Adrenal gland (tissue), 19 donors: ENCODE measurements at places on chromosomes 1 and 21. TPM values are rescaled to one million over a fixed set of nuclear protein-coding genes. Genes with fewer than 3 reads are reported as not detected.

GRCh38 chr1:32335790-32336590 lies at the start of gene MARCKSL1:
Gene MARCKSL1, minus strand, starts transcription at chr1:32336233. Its CDS starts 200 bp downstream, at chr1:32336033.
- DNase-seq, result peak; percentile 74
- peaks cover 6% of the 10 kb centered on the region for H3K4me1 ChIP-seq
- peak within 1 kb of the TSS; percentile 91 for H3K4me3 ChIP-seq
- no peaks in the 10 kb centered on the region for H3K27me3 ChIP-seq
- H3K27ac ChIP-seq, result no peak within 1 kb of the TSS
- no peaks in the 10 kb centered on the region for H3K36me3 ChIP-seq

DNA sequence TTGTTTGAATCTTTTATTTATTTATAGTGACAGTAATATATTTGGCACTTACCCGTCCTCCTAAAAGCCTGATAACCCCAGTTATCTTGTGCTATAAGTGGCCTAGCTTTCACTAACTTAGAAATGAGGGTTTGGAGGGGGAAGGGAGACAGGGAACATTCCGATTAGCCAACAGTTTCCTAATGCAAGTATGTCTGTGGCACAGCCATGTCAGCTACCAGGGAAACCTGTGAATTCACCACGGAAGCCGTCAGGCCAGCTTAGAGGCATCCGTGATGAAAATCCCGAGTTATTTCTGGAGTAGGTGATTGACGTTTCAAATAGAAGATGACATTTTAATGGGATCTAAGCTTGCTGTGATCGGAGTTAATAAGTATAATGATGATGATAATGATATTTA lies 39.4 kb upstream of the BCL10 start:
- no peak overlapping the region for H3K4me3 ChIP-seq
- no peaks in the 10 kb centered on the region for H3K27me3 ChIP-seq
- no peak overlapping the region for H3K27ac ChIP-seq
- DNase-seq, result no peak

DNA sequence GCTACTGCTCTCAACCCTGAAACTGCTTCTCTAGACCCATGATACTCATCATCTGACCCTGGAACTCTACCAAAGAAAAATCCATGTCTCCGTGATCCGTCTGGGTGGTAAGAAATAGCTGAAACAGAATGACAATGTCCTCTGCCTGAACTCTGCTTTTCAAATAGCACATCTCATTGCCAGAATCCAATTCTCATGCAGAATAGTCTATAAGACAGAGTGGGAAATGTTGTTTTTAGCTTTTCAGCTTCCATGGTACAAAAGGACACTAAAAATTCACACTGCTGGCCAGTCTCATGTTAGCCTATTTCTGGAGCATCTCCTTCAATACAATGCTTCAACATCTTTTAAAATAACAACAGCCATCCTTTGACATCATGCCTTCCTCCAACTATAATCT lies 1355.8 kb upstream of the PRMT6 start:
- no peak overlapping the region for H3K4me3 ChIP-seq
- H3K27ac ChIP-seq, result no peak overlapping the region
- no peaks in the 10 kb centered on the region for H3K27me3 ChIP-seq
- no peaks in the 10 kb centered on the region for H3K4me1 ChIP-seq
- DNase-seq, result no peak
- H3K36me3 ChIP-seq, result no peaks in the 10 kb centered on the region

DNA sequence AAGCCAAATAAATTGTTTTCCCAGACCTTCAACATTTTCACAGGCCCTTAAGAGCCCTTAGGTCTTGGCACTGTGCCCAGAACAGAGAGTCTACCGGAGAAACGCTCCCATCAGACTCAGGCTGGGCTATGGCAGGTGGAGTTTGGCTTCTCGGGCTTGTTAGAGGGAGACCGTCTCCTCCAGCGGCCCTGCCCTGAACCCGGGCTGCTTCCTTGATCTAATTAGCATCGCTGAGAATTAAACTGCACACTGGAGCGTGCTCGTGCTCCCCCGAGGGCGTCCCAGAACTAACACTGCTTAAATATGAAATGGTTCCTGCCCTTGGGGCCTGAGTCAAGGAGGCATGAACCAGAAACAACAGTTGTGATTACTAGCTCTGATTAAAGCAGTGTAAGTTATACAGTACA lies 634.4 kb downstream of the MATN1 start:
- peaks cover under 1% of the 10 kb centered on the region for H3K4me1 ChIP-seq
- H3K27me3 ChIP-seq, result peaks cover 5% of the 10 kb centered on the region
- no peak for DNase-seq
- no peak overlapping the region for H3K4me3 ChIP-seq
- no peak overlapping the region for H3K27ac ChIP-seq
- H3K36me3 ChIP-seq, result no peaks in the 10 kb centered on the region

DNA sequence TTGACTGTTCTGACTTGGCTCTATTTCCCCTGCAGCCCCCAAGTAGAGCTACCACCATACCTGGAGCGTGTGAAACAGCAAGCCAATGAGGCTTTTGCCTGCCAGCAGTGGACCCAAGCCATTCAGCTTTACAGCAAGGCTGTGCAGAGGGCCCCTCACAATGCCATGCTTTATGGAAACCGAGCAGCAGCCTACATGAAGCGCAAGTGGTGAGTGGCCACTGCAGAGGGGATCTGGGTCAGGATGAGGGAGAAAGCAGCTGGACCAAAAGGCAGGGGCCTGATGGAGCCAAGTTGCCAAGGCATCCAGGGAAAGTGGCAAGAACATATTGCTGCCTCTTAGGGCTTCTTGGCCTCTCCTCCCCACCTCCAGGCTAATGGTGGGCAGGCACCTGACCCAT lies 24.1 kb upstream of the TMEM222 start:
- H3K4me1 ChIP-seq, result no peaks in the 10 kb centered on the region
- H3K27ac ChIP-seq, result no peak overlapping the region
- H3K4me3 ChIP-seq, result no peak overlapping the region
- DNase-seq, result no peak

- H3K36me3 ChIP-seq, result no peaks in the 10 kb centered on the region
- no peak overlapping the region for H3K27ac ChIP-seq
- DNase-seq, result no peak
- no peak overlapping the region for H3K4me3 ChIP-seq
- no peaks in the 10 kb centered on the region for H3K4me1 ChIP-seq
Measured at GRCh38 chr1:101165954-101166353, 70.9 kb upstream of the S1PR1 start.

GRCh38 chr1:207762622-207763021 lies 10.8 kb downstream of the CD46 start:
- H3K27ac ChIP-seq, result no peak overlapping the region
- H3K36me3 ChIP-seq, result peaks cover 71% of the 10 kb centered on the region
- DNase-seq, result no peak
- peaks cover 12% of the 10 kb centered on the region for H3K4me1 ChIP-seq
- H3K27me3 ChIP-seq, result no peaks in the 10 kb centered on the region

- H3K36me3 ChIP-seq, result no peaks in the 10 kb centered on the region
- no peak for DNase-seq
- no peak overlapping the region for H3K4me3 ChIP-seq
- peaks cover 2% of the 10 kb centered on the region for H3K4me1 ChIP-seq
- H3K27ac ChIP-seq, result no peak overlapping the region
- H3K27me3 ChIP-seq, result peaks cover 56% of the 10 kb centered on the region
Measured at GRCh38 chr1:6414443-6414844, 5.3 kb downstream of the HES2 start.

- H3K4me1 ChIP-seq, result no peaks in the 10 kb centered on the region
- no peaks in the 10 kb centered on the region for H3K27me3 ChIP-seq
- no peak overlapping the region for H3K4me3 ChIP-seq
Measured at GRCh38 chr1:30334767-30335166, 388.6 kb downstream of the MATN1 start.

DNA sequence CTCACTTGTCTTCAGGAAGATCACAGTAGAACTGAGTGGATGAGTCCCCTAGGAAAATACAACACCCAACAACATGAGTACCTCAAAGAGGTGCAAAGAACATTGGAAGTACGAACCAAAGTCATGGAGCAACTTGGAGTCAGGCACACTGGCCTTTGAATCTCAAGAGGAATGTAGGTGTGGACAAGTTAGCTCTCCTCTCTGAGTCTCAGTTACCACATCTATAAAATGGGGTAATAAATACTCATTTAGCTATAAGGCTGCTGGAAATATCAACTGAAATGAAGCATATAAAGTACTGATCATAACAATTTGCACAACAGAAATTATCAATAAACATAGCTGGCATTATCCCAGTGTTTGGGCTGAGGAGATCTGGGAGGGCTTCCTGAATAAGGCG lies 96.7 kb upstream of the JUN start:
- H3K4me3 ChIP-seq, result no peak overlapping the region
- no peak overlapping the region for H3K27ac ChIP-seq
- H3K4me1 ChIP-seq, result peaks cover 44% of the 10 kb centered on the region
- H3K36me3 ChIP-seq, result no peaks in the 10 kb centered on the region
- DNase-seq, result no peak

DNA sequence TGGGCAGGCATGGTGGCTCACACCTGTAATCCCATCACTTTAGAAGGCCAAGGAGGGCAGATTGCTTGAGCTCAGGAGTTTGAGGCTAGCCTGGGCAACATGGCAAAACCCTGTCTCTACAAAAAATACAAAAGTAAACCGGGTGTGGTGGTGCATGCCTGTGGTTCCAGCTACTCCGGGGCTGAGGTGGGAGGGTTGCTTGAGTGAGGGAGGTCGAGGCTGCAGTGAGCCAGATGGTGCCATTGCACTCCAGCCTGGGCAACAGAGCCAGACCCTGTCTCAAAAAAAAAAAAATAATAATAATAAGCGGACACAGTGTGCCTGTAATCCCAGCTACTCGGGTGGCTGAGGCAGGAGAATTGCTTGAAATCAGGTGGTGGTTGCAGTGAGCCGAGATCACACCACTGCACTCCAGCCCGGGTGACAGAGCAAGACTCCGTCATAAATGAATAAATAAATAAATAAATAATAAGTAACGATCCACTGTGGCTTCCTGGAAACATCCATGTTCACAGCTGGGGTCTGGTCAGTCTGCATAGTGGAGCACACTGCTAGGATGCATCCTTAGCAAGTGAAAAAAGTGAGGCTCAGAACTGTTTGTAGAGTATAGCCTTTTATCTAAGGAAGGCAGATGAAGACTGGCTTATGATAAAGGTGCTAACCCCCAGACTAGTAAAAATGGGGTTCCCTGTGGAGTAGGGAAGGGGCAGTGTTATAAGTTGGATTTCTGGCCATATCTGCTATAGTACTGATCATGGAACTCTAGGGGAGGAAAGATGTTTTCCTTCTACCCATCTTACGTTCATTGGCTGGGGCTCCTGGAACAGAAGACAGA lies 15.7 kb downstream of the PKNOX1 start:
- H3K4me1 ChIP-seq, result peaks cover 4% of the 10 kb centered on the region
- H3K4me3 ChIP-seq, result no peak overlapping the region
- no peak overlapping the region for H3K27ac ChIP-seq

DNA sequence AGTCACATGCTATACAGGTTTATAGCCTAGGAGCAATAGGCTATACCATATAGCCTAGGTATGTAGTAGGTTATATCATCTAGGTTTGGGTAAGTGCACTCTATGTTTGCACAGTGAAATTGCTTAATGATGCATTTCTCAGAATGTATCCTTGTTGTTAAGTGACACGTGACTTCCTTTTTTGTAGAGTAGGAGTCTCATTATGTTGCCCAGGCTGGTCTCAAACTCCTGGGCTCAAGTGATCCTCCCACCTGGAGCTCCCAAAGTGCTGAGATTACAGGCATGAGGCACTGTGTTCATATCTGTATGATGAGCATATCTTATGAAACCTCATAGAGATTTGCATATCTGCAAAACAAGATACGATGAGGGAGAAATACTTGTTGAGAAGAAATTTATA lies 13.8 kb upstream of the ABCB10 start:
- H3K4me1 ChIP-seq, result no peaks in the 10 kb centered on the region
- no peaks in the 10 kb centered on the region for H3K27me3 ChIP-seq
- no peak for DNase-seq
- H3K4me3 ChIP-seq, result no peak overlapping the region
- H3K36me3 ChIP-seq, result no peaks in the 10 kb centered on the region
- no peak overlapping the region for H3K27ac ChIP-seq

DNA sequence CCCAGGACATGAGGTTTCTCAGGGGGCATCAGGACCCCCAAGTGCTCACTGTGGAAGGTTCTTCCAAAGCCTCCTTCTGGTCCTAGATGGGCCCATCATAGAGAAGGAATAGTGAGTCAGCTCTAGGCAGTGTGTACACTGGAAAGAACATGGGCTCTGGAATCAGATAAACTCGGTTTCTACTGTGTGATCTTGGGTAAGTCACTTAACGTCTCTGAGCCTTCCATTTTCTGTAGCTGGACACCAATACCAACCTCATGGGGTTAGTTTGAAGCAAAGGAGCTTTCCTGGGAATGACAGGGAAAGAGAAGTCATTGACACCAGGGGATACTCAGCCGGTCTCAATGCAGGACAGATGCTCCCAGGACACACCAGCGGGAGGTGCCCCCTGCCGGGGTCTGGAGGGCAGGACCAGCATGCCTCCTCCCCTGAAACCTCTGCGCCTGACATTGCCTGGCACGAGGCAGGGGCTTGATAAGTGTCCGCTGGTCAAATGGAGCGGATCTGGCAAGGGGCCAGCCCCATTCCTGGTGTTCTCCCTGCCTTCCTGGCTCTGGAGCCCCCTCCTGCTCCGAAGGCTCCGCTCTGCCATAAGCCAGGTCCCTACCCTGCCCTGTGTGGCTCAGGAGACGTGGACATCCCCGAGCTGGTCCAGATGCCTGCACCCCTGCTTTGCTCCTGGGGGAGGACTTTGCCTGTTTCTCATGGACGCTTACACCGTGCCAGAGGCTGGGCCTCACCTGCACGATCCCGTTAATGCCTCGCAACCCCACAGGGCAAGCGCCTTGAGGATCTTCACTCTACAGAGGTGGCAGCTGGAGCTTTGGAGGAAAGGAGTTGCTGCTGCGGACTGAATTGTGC lies 52.8 kb downstream of the EDN2 start:
- DNase-seq, result peak; percentile 42
- H3K36me3 ChIP-seq, result no peaks in the 10 kb centered on the region
- peak overlapping the region; percentile 65 for H3K27ac ChIP-seq
- peaks cover 10% of the 10 kb centered on the region for H3K4me1 ChIP-seq
- no peak overlapping the region for H3K4me3 ChIP-seq

Gene OR2L3
- total RNA-seq, result not detected

Gene OPTC
- not detected for total RNA-seq

Gene OR2T35
- not detected for total RNA-seq

Gene LRRC47
- 36.2 TPM for total RNA-seq

Gene SMCP
- not detected for total RNA-seq
